Neuronal stem cell (in vitro differentiated cells): ENCODE measurements at places on chromosomes 1 and 21.
A peak's percentile ranks its signal among the peaks of the same experiment; 100 is the strongest.

DNA sequence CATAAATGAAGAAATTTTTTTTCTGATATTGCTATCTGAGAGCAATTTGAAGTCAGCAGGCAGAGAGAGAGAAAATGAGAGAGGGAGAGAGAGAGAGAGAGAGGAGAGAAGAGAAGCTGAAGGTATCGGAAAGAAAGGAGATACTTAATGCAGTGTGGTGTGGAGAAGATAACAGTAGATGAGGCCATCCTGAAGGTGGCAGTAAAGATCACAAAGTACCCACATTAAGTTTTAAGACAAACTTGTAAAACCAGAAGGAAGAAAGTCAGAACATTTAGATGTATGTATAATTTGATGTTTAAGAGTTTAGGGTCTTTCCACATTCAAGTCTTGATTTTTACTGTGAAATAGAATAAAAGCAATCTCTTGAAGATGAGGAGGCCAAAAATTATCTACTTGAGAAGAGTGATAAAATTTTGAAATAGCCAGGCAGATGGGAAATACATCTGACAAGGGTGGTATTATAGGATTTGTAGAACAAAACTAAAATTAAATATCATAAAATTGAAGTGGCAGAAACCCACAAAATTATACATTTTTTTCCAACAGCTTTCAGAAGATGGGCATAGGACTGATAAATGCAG lies 1753.4 kb downstream of the MRPL39 start:
- peak; percentile 6 for DNase-seq

GRCh38 chr1:242634732-242635131 lies 110.2 kb upstream of the PLD5 start:
- no peak for DNase-seq

DNA sequence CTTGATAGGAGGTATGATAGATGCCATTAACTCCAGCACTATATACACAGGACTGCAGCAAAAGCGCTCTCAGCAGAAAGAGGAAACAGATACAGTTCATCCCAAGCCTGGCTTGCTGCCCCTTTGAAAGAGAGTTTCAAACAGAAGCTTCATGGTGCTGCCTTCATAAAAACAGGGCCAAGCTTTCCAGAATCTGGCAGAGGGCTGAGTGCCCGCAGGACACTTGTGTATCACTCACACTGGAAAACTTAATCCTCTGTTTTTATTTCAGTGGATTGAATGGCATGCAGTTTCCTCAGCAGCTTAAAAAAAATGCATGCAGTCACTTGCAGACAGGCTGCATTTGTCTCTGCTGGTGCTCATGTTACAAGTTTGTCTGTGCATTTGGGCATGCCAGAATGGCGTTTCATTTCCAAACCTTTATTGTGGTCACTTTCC lies 40.4 kb downstream of the KCNJ15 start:
- no peak for DNase-seq

GRCh38 chr21:37528150-37528937 lies 161.8 kb downstream of the DYRK1A start:
- no peak for DNase-seq

GRCh38 chr1:91701472-91701869 lies 184.5 kb downstream of the TGFBR3 start:
- DNase-seq: no peak

- DNase-seq: no peak
These were observed 53.7 kb upstream of the CACYBP start for GRCh38 chr1:174946031-174946430.

GRCh38 chr1:221965252-221965651 lies 223.4 kb upstream of the DUSP10 start:
- no peak for DNase-seq

DNA sequence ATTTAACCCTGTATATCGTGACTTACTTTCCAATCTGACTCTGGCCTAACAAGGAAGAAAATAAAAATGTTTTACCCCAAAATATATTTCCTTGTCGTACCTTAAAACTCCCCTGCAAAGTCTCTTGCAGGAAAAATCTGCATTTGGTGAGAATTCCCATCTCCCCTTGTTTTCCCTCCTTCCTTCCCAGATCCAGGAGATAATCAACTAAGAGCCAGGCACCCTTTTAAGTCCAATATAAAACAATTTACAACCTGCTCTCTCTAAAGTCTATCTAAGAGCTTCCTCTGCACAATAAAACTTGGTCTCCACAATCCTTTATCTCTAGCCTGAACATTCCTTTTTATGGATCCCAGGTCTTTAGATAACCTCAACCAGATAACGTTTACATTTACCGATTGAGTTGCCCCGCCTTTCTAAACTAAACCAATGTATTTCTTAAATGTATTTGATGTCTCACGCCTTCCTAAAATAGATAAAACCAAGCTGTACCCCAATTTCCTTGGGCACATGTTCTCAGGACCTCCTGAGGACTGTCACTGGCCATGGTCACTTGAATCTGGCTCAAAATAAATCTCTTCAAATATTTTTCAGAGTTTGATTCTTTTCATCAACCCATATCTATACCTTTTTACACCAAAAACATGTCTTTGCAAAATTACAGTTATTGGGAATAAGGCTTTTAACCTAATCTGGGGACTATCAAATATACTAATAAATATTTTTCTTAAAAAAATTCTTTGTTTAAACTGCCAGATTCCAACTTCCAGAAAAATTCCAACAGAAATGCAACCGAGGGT lies 993 bp downstream of the DDX59 start:
- no peak for DNase-seq

- no peak for DNase-seq
These were observed 51.7 kb upstream of the TARBP1 start for GRCh38 chr1:234530672-234531071.

DNA sequence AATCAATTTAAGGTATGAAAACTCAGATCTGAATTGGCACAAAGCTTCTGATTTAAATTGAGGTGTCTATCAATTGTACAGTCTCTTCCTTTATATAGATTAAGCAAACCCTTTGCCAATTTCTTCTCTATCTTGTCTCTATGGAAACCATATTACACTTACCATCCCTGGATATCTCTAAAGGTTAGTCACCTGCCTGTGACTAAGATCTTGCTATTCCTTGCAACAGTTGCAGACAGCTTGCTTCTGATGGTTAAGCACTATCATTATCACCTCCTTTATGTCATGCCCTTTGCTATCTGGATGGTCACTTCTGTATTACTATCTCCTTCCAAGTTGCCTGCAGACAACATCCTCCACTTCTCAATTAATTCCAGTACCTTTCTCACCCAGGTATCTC lies 998.6 kb upstream of the B3GALT2 start:
- DNase-seq: no peak

DNA sequence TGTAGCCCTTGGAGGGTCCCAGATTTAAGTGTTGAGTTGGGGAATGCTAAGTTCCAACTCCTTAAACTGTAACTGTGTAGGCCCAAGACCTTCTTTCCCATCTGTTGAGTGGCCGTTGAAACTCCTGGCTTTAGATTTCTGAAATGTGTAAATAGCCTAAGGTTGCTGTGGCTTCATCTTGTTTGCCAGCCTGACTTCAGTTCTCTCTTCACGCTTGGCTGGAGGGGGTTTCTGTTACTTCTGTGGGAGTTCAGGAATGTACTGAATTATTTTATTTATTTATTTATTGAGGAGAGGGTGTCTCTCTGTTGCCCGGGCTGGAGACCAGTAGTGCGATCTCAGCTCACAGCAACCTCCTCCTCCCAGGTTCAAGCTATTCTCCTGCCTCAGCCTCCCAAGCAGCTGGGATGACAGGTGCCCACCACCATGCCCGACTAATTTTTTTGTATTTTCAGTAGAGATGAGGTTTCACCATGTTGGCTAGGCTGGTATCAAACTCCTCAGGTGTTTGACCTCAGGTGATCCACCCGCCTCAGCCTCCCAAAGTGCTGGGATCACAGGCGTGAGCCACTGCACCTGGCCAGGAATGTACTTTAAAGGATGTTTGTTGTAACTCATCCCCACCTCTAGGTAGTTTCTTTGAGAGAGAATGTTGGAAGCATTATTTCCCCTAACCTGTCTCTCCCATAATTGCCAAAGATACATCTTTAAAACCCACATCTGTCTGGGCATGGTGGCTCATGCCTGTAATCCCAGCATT lies 5.9 kb downstream of the TTC39A start:
- DNase-seq: no peak

- no peak for DNase-seq
These were observed 78.8 kb upstream of the SLC2A1 start for GRCh38 chr1:43037466-43037865.

GRCh38 chr21:20004367-20004766 lies 993.8 kb upstream of the NCAM2 start:
- DNase-seq: no peak

DNA sequence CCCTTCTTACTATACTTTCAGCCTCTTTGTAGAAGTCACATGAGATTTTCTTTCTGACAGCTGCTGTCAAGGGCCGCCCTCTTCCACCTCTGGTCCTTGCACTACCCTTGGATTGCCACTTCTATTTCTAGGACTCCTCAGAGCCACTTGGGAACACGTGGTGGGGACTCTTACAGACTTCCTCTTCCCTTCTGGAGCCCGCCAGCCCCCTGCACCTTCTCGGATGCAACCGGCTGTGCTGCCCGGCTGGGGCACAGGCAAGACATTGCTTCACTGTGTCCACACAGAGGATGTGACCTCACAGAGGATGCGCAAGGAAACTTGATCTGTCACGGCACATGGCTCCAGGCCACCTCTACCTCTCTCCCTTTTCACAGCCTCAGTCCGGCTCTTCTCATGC lies 2.4 kb upstream of the IKBKE start:
- DNase-seq: no peak

DNA sequence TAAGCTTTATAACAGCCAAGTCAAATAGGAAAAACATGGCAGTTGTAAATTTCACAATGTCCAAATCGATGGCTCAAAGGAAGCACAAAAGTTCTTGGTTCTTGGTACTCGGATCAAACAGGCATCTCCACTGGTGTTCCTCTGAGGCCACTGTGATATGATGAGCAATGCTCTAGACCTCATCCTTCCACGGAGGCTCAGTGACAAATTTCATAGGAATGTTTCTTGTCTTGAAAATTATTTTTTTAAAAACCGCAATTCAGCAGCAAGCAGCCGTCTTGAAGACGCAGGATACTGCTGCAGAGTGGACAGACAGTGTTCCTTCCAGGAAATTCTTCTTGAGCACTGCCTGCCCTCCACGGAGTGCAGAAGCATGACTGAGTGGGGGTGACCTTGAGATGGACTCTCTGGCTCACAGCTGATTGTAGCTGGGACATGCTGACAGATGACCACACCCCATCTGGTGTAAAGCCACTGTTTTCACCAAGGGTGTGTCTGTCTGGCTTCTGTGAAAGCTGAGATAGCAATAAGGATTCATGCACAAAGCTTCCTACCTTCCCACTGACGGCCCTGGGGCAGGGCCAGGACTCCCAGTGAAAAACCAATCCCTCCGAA lies 61.9 kb downstream of the TIAM1 start:
- no peak for DNase-seq

- DNase-seq: no peak
These were observed 84.1 kb downstream of the PGBD5 start for GRCh38 chr1:230342019-230342418.

GRCh38 chr21:26732432-26733221 lies 112.6 kb downstream of the ADAMTS1 start:
- peak; percentile 23 for DNase-seq

DNA sequence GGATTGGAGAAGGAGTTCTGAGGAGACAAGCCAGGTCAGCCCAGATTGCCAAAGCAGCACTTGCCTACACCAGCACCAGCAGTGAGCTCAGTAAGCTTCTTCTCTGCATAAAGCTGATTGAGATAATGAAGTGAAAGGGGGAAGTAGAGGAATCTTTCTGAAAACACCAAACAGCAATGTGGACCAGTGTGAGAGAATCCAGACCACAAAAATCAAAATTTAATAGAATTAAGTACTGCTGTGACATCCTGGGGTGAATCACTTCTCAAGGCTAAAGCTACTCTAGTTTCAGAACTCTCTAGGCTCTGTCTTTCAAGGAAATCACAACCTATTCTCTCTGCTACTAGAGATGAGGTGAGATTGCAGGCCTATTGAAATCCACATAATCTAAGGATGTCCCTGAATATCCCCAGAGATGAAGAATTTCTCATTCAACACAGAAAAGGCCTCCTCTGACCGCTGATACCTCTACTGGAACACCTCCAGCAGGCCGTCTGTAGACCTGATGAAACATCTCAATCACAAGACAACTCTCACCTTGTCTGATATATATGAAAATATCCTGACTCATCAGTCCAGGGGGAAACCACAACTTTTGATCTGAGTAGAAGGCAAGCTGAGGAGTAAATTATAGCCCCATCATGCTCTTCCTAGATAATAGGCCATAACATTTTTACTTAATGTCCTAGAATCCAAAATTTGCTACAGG lies at the start of gene FCRL4:
FCRL4 (minus strand) TSS at position 127 of the 709 bp plus-strand sequence. CDS start 141 bp downstream, outside the sequence.
- DNase-seq: no peak

DNA sequence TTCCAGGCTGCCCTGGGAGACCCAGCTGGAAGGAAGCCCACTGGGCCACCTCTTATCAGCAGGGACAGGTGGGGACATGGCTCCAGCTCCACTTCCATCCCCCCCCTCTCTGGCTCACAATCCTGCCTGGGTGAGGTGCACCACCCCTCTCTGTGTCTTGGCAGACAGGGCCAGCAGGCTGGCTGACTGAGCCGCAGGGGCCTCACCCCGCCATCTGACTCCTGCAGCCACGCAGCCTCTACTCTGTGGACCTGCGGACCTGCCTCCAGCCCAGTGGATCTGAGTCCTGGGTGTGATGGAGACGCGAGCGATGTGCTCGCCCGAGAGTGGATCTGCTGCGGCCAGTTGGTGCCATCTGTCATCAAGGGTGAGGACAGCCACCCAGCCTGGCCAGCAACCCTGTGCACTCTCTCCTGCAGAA lies 30.1 kb downstream of the RCC2 start:
- no peak for DNase-seq

GRCh38 chr1:65417729-65418128 lies 2.7 kb upstream of the LEPR start:
- no peak for DNase-seq

DNA sequence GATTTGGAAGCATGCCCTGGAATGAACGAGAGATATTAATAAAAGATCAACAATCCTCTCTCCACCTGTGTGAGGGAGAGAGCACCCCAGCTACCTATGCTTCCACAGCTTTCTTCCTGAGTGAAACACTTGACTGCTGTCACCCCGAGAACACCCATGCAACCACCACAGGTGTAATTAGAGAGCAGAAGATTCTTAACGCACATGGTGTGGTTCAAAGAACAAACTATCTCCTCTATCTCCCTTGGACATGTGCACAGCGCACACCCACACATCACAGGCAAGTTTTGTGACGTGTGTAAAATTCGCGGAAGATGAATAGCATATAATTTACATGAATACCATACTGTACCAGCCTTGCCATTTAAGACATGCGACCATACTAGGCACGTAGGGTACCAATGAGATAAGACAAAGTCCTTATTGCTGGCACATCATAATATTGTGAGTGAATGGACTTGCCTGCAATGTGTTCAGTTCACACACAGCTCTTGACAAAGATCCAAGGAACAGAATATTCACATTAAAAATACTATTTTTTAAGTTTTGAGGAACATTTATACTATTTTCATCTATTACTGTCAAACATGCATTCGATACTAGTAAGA lies 11.6 kb downstream of the ERRFI1 start:
- no peak for DNase-seq

DNA sequence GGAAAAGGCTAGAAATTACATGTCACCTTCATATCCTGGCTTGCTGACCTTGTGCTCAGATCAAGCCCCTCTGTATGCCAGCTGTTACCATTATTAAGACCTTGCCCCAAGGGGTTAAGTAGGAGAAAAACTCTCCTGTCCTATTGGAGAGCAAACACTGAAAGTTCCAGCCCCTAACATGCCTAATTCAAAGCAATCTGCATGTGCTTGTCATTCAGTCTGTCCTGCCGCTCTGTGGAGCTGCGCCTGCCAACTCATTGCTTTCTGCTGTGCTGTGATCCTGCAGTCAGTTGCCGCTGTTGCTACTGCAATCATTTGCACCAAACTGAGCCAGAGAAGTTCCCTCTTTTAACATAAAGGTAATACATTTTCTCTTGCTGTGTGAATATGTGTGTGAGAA lies 113.4 kb downstream of the DISP1 start:
- peak; percentile 56 for DNase-seq
